Ascending aorta (tissue), 2 donors: ENCODE measurements at places on chromosomes 3 and 15. TPM values are rescaled to one million over a fixed set of nuclear protein-coding genes. Genes with fewer than 3 reads are reported as not detected.

FGD5 gene
- 112 TPM for total RNA-seq

SLC6A1 gene
- total RNA-seq, result 6.3 TPM

ZNF860 gene
- 0.43 TPM for total RNA-seq

GHRL gene
- total RNA-seq, result not detected

HIGD2B gene
- total RNA-seq, result not detected

GOLGA6L7 gene
- not detected for total RNA-seq

SRGAP3 gene
- total RNA-seq, result 1.6 TPM

CNTN4 gene
- total RNA-seq, result 37.5 TPM

FBN1 gene
- total RNA-seq, result 164 TPM

ILDR1 gene
- not detected for total RNA-seq

ZNF621 gene
- total RNA-seq, result 8.2 TPM

ZFAND6 gene
- total RNA-seq, result 49.6 TPM

DMXL2 gene
- total RNA-seq, result 8.6 TPM

GOLGA6A gene
- not detected for total RNA-seq

NRROS gene
- total RNA-seq, result 22.6 TPM

RBPMS2 gene
- not detected for total RNA-seq

ACKR2 gene
- total RNA-seq, result 24.5 TPM

IL20RB gene
- total RNA-seq, result not detected

FHIT gene
- total RNA-seq, result 0.21 TPM

ITGA11 gene
- 136 TPM for total RNA-seq

OR5K4 gene
- not detected for total RNA-seq

A4GNT gene
- total RNA-seq, result not detected

NAALADL2 gene
- 5.9 TPM for total RNA-seq

TLNRD1 gene
- total RNA-seq, result 59.3 TPM

CNTN3 gene
- 0.11 TPM for total RNA-seq

CMTM7 gene
- total RNA-seq, result 21.9 TPM

PP2D1 gene
- total RNA-seq, result not detected

RLBP1 gene
- not detected for total RNA-seq

GOLGA8J gene
- total RNA-seq, result 0.75 TPM

ABHD5 gene
- total RNA-seq, result 5.3 TPM

AGBL1 gene
- total RNA-seq, result not detected

ERC2 gene
- total RNA-seq, result 0.11 TPM

CPA3 gene
- total RNA-seq, result not detected

PRICKLE2 gene
- 24.7 TPM for total RNA-seq

KCNAB1 gene
- 15.1 TPM for total RNA-seq

DCBLD2 gene
- total RNA-seq, result 16.3 TPM

COL8A1 gene
- 459 TPM for total RNA-seq

ATP10A gene
- 26.7 TPM for total RNA-seq

COL6A5 gene
- not detected for total RNA-seq

MFN1 gene
- 25.1 TPM for total RNA-seq

INKA1 gene
- total RNA-seq, result not detected

TMEM266 gene
- total RNA-seq, result not detected

SEMA4B gene
- 51.2 TPM for total RNA-seq

FOXB1 gene
- not detected for total RNA-seq

ALG1L2 gene
- total RNA-seq, result not detected

CTDSPL gene
- total RNA-seq, result 80.9 TPM

SLCO3A1 gene
- 53.2 TPM for total RNA-seq

NOX5 gene
- total RNA-seq, result 0.53 TPM

FAM107A gene
- 93.4 TPM for total RNA-seq

GOLGA6B gene
- total RNA-seq, result not detected

CHRFAM7A gene
- 0.21 TPM for total RNA-seq

IL17RE gene
- total RNA-seq, result 21.7 TPM

PPP1R2 gene
- 62.3 TPM for total RNA-seq
